8988T (cell line): ENCODE measurements at places on chromosomes 6 and 20.

- no peak for DNase-seq
These were observed 89.4 kb downstream of the DTNBP1 start for GRCh38 chr6:15573384-15573783.

GRCh38 chr20:22232473-22232872 lies 351.9 kb downstream of the FOXA2 start:
- no peak for DNase-seq

DNA sequence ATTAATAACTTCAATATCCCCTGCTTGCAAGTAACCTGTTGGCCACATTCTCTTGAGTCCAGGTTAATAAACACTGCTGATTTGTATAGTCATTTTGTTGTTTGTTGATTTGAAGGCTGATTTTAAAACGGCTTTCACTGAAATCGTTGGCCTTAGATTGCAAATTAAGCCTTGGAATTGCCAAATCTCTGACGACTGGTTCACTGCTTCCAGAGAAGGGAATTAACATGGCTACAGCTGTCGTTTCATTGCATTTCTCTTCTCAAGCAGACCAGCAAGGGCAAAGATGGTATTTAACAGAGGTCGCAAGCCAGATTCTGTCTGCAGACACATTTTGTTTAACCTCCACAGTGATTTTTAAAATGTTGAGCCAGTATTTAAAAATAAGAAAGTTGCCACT lies 470.9 kb downstream of the TFAP2A start:
- no peak for DNase-seq

DNA sequence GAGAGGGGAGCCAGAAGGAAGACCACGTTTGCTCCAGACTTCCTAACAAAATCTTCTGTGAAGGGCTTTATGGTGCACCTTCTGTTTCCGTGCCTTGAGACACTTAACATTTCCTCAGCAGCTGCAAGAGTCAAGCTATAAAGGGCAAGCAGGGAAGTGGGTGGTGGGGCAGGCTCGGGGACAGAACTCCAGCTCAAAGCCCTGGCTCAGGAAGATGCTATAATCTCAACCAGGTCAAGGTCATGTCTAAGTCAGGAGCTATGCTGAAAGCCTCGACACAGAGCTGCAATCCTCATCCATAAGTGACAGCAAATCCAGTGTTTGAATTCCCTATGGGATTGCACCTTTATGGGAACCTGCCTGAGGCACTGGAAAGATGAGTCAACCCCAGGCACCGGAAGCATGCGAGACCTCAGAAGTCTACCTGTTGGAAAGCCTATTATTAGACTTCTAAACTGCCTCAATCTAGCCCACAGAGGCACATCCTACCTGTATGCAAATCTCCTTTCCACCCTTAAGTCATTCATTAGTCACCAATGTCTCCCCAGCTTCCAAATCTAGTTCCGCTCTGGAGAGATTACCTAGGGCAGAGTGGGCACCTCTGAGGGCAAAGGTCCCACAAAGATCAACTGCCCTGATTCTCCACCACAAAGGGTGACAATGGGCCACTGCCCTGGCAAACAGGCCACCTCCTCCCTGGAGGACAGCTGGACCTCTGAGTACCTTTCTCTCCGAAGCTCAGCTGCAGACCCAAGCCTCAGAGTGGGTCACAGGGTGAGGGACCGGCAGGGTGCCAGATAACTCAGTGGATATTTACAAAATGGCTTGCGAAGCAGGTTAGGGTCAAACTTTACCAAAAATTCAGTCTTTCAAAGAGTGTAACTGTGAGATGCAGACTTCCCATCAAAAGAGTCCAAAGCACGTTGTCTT lies 287.0 kb downstream of the CDC5L start:
- no peak for DNase-seq

DNA sequence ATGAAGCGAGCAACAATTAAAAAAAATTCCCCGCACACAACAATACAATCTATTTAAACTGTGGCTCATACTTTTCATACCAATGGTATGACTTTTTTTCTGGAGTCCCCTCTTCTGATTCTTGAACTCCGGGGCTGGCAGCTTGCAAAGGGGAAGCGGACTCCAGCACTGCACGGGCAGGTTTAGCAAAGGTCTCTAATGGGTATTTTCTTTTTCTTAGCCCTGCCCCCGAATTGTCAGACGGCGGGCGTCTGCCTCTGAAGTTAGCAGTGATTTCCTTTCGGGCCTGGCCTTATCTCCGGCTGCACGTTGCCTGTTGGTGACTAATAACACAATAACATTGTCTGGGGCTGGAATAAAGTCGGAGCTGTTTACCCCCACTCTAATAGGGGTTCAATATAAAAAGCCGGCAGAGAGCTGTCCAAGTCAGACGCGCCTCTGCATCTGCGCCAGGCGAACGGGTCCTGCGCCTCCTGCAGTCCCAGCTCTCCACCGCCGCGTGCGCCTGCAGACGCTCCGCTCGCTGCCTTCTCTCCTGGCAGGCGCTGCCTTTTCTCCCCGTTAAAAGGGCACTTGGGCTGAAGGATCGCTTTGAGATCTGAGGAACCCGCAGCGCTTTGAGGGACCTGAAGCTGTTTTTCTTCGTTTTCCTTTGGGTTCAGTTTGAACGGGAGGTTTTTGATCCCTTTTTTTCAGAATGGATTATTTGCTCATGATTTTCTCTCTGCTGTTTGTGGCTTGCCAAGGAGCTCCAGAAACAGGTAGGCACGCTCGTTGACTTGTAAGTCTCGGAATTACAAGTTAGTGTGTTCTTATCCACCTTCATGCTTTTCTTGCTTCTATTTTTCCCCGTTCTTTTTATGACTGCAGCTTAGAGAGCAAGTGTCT lies at the start of gene EDN1:
EDN1 (plus strand) TSS at position 429 of the 888 bp plus-strand sequence; CDS start at position 698, 269 bp downstream.
- DNase-seq = no peak
